ENCODE measurements at places on chromosomes 12 and 14. TPM values are rescaled to one million over a fixed set of nuclear protein-coding genes. Genes with fewer than 3 reads are reported as not detected.

- no peak for DNase-seq
Measured at GRCh38 chr14:62081012-62081612, 318.9 kb downstream of the SNAPC1 start.

DNA sequence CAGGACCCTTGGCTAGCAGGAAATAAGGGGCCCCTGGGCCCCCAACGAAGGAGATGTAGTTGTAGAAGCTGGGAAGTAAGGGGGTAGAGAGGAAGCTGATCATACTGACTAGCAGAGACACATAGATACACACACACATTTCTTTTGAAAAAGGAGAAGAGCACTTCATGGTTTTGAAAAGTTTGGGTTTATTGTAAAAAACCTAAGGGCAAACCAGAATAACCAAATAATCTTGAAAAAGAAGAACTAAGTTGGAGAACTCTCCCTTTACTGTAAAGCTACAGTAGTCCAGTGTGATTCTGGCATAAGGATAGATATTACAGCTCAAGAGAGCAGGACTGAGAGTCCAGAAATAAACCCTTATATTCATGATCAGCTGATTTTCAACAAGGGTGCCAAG lies 5.8 kb upstream of the HCAR3 start:
- no peak for DNase-seq

DNA sequence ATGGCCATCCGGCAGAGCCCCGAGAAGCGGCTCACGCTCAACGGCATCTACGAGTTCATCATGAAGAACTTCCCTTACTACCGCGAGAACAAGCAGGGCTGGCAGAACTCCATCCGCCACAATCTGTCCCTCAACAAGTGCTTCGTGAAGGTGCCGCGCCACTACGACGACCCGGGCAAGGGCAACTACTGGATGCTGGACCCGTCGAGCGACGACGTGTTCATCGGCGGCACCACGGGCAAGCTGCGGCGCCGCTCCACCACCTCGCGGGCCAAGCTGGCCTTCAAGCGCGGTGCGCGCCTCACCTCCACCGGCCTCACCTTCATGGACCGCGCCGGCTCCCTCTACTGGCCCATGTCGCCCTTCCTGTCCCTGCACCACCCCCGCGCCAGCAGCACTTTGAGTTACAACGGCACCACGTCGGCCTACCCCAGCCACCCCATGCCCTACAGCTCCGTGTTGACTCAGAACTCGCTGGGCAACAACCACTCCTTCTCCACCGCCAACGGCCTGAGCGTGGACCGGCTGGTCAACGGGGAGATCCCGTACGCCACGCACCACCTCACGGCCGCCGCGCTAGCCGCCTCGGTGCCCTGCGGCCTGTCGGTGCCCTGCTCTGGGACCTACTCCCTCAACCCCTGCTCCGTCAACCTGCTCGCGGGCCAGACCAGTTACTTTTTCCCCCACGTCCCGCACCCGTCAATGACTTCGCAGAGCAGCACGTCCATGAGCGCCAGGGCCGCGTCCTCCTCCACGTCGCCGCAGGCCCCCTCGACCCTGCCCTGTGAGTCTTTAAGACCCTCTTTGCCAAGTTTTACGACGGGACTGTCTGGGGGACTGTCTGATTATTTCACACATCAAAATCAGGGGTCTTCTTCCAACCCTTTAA lies 1.5 kb downstream of the FOXG1 start:
- no peak for DNase-seq

GRCh38 chr12:43158126-43158525 lies 393.9 kb downstream of the ADAMTS20 start:
- DNase-seq: peak; percentile 70

DNA sequence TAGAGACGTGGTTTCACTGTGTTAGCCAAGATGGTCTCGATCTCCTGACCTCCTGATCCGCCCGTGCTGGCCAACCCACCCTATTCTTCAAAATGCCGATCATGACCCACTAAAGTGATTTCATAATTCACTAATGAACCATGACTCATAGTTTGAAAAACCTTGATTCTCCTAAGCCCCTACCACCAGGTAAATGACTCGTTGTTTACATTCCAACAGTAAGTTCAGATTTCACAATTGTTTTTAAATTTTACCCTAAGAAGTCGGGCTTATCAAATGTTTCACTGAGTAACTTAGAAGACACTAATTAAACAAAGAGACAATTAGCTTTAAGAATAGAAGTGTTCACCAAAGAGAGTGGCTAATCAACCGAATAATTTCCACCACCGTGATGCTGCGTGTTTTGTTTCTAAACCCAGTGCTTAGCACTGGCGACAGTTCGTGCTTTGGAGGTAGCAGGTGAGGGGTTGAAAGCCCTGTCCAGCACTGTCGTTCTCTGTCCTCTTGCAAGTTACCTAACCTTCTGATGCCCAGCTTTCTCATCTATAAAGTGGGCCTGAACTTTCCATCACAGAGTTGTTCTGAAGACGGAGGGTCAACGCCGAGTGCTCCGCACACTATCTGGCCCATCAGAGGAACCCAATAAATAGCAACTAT lies 136.5 kb downstream of the NTF3 start:
- peak; percentile 74 for DNase-seq

GRCh38 chr14:105014032-105014431 lies 6.9 kb downstream of the CDCA4 start:
- no peak for DNase-seq

DNA sequence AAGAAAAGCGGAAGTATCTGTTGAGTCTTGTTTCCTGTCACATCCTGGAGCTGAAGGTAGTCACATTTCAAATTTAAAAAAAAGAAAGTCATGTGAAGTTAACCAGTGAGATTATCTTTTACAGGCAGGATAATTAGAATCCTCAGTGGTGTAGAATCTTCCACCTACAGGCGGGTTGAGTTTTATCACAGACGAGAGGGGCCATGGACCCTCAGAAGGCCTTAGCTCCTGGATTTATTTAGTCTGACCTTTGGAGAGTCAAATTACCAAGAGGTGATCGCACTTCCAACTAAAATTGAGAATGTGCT lies 13.0 kb upstream of the GNG2 start:
- no peak for DNase-seq

GRCh38 chr14:64369201-64369600 lies 19.0 kb upstream of the MTHFD1 start:
- no peak for DNase-seq

GRCh38 chr12:40238266-40238902 lies 13.6 kb downstream of the LRRK2 start:
- DNase-seq: peak; percentile 55

DNA sequence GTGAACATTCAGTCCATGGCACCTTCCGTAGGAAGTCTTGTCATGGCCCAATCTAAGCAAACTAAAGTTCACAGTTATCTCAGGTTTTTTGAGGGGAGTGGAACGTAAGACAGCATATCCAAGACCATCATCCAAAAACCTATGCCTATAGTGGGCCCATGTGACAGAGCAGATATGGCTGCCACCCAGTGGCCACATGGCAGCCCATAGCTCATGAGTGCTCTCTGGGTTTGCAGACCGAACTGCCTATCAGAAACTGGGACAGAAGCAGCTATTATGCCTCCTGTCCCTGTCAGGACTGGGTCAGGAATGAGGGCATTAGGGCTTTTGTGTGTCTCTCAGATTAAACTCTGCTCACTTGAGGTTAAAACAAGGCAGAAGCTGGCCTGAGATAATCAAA lies 503.7 kb downstream of the NRXN3 start:
- DNase-seq: no peak

GRCh38 chr14:105493921-105494605 lies 3.0 kb downstream of the TEDC1 start:
- no peak for DNase-seq

GRCh38 chr12:51958542-51958941 lies 7.0 kb downstream of the ACVR1B start:
- DNase-seq: no peak

GRCh38 chr12:88063375-88063774 lies 34.2 kb upstream of the C12orf50 start:
- DNase-seq: peak; percentile 20

- DNase-seq: peak; percentile 86
Measured at GRCh38 chr12:132593938-132594358, 16.4 kb downstream of the LRCOL1 start.

DNA sequence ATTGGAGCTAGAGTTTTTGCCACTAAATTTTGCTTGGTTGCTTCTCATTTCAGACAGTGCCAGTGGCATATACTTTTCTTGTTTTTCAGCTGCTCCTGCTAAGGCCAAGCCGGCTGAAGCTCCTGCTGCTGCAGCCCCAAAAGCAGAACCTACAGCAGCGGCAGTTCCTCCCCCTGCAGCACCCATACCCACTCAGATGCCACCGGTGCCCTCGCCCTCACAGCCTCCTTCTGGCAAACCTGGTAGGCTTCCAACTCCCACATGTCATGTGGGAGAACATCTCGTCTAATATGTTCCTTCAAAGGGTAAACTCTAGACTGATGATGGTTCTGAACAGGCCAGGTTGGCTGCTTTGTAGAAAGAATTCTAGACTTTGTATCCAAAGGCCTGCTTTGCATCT lies 11.0 kb downstream of the DLST start:
- no peak for DNase-seq

DNA sequence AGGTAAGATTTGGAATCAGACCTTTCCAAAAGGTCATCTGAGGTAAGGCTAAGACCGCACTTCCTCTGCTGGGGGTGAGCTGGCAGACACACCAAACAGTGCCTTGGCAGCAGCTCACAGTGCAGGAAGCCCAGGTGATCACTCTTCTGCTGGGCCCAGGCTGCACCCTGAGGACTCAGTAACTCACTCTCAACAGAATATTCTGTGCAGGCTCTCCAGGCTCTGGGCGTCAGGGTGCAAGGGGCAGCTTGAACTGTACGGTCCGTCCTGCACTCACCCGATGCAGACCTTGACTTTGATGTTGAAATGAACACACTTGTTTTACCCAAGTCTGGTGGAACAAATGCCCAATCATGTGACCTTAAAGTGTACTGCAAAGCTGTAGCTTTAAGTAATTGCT lies 6.0 kb downstream of the ALKBH2 start:
- no peak for DNase-seq

DNA sequence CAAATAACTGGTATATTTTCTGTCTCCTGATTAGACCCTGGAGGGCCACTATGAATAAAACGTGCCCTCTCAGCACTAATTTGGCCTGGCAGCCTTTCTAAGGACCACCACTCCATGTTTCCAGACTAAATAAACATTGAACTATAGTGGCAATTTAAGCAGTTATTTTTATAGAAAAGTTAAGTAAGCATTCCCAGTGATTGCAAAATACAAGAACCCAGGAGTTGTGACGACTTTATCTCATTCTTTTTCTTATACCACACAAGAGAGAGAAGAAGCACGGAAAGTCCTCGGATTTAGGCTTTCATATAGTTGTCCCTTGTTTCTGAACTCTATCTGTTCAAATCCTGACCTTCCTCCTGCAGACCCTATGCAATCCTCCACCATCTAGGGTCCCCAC lies 23.1 kb upstream of the STRAP start:
- no peak for DNase-seq

DNA sequence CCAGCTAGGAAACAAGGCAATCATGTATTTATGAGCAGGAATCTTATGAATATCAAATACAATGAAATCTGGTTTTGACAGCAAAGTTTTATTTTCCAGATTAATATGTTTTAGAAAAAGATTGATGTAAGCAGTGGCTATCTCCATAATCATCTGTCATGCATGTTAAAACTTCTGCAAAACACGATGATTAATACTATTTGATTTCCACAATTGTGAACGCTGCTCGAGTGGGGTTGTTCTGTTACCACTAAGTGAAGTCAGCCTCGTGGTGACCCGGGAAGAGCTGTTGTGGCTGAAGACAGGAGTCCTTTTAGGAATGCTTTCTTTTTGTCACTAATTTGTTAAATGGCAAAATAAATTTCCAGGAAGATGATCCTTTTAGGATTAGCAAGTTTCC lies 9.4 kb downstream of the CFAP251 start:
- DNase-seq: no peak

The CD4 gene
- total RNA-seq: not detected

The CFL2 gene
- total RNA-seq: 17.9 TPM

The MYF5 gene
- not detected for total RNA-seq

The KRT6C gene
- total RNA-seq: 138 TPM

The C12orf54 gene
- 0.53 TPM for total RNA-seq

The GRIP1 gene
- total RNA-seq: 28.0 TPM

All from bronchial epithelial cell (primary cell).